ENCODE measurements at places on chromosomes 12 and 14.
A peak's percentile ranks its signal among the peaks of the same experiment; 100 is the strongest.

DNA sequence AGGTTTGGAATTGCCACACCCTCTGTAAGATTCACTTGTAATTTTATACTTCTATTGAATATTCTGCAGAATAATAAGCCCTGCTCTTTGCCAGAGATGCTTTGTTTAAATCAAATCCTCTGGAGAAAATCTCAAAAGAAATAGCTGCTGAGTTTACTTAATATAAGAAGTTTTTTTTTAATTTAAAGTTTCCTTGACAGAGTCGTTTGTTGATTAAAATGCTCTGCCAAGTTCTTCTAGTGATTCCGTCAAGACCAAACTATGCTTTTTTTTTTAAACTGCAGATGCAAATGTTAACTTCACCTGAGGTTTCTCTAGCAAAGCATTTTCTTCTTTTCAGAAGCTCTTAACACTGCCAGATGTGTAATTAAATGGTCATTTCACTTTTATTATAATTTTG lies 13.4 kb upstream of the NAV3 start:
- no peak for DNase-seq

DNA sequence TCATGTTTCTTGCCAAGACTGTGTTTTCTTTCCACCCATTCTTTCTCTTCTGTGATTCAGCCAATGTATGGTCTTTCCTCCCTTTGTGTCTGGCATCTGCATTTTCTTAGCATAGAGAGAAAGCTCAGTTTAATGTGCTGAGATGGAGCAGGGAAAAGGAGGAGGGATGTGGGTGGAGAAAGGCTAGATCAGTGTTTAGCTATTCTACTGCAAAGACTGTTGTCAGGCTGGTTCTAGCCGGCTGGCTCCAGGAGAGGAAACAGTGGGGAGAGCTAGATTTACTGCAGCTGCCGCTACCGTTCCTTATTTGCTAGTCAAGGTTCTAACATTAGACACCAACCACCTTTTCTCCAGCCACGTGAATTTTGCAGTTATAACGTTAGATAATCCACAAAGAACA lies 5.2 kb upstream of the RIMKLB start:
- peak; percentile 47 for DNase-seq

GRCh38 chr12:47189728-47190127 lies 110.0 kb upstream of the AMIGO2 start:
- no peak for DNase-seq

- no peak for DNase-seq
Observed at GRCh38 chr14:73324533-73324932, 87.2 kb downstream of the PAPLN start.

DNA sequence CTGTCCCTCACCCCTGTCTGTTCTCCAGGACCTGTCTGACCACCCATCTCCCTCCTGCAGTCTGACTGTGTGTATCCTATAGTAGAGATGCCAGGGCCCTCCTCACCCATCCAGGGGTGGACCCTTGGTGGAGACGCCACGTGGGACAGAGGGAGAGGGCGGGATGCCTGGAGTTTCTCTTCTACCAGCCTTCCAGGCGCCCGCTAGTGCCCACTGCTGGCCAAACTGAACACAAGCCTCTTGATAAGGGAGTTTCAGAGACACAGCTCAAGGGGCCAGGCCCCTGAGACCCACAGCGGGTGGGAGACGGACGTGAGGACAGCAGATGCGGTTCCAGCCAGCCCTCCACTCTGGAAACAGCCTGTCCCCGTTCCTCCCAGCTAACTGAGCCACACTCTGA lies 147.3 kb downstream of the RBM19 start:
- no peak for DNase-seq

- no peak for DNase-seq
Observed at GRCh38 chr12:127125607-127126259, 1141.2 kb upstream of the TMEM132C start.

DNA sequence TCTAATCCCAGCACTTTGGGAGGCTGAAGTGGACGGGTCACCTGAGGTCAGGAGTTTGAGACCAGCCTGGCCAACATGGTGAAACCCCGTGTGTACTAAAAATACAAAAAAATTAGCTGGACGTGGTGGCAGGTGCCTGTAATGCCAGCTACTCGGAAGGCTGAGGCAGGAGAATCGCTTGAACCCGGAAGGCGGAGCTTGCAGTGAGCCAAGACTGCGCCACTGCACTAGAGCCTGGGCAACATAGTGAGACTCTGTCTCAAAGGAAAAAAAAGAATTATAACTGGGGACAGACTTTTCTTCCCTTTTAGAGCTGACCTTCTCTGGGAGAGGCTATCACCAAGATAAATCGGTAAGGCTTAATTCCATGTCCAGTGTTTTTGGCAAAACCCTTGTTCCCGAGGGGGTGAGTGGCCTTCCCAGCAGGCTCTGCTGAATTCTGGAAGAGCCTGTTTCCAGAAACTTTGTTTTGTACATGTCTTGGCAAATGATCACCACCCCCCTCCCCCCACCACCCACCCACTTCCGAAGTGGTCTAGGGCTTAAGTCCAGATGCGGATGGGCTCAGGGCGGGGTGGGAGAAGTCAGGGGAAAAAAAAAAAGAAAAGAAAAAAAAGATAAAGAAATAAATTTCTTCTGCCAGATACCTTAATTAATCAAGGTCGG lies 32.3 kb upstream of the DEGS2 start:
- no peak for DNase-seq

DNA sequence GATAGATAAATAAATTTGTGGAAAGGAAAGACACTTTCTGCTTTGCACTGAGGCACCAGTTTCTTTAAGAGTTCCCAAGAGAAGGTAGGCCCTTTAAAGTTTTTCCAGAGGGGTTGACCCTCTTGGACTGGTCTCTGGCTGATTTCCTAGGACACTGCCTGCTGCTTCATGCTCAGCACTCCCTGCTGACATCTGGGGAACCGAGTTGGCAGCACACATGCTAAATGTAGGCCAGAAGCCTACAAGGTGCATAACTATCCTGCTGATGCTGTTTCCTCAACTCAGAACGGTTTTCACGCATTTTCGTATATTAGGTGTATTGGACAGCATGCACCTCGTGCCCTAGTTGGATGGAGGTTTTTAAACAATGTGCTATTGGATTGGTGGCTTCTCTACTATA lies 887.2 kb upstream of the SEL1L start:
- no peak for DNase-seq

DNA sequence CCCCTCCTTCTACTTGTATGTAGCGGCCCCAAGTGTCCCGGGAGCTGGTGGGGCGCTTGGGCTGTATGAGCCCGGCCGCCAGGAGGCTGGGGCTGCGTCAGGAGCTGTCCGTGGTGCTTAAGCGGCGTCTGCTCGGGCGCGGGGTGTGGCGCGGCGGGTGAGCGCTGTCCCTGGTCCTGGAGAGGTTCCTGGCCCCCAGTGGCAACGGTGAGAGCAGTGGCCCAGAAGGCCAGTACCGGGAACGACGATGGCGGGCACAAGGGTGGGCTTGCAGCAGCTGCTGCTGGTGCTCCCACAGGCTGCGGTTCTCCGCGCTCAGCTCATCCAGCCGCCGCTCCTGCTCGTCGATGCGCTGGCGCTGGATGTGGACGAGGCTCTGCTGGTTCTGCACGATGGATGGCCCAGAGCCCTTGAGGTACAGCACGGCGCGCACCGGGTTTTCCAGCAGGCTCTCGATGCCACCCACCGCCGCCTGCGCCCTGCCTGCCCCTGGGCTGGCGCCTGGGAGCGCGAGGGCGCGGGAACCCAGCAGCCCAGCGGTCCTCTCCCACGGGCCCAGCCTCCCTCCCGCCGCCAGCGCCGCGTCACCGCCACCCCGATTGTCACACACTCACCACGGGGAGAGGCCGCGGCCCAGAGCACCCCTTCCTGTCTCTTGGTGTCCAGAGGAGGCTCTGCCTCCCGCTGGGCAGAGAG lies 41.9 kb upstream of the FKBP4 start:
- no peak for DNase-seq

GRCh38 chr14:53509276-53510244 lies 356.4 kb upstream of the DDHD1 start:
- no peak for DNase-seq

- DNase-seq: no peak
Observed at GRCh38 chr12:122100568-122100967, 22.0 kb downstream of the MLXIP start.

DNA sequence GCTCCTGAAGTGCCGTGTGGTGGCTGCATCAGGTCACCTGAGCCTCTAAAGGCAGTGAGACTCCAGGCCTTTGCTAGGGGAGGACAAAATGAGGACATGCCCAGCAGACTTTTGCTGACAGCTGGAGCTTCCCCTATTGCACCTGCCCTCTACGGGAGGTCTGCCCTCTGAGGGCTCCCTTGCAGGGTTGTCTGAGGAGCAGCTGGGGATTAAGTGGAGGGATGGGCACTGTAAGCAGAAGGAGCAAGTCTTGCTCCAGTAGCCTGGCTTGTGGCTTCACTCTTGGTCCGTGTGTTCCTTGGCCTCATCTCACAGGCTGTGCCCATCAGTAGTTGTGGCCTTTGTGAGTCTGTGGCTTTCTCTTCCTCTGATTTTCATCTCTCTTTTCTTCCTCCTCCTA lies 66.9 kb upstream of the NRXN3 start:
- no peak for DNase-seq

GRCh38 chr14:34693228-34693939 lies 21.0 kb downstream of the CFL2 start:
- no peak for DNase-seq

- DNase-seq: no peak
Observed at GRCh38 chr12:27345376-27345775, 12.7 kb downstream of the BMAL2 start.

- peak; percentile 34 for DNase-seq
Observed at GRCh38 chr12:54390668-54391551, 6.4 kb upstream of the ZNF385A start.

- DNase-seq: no peak
Observed at GRCh38 chr14:101628471-101628966, 67.2 kb downstream of the DIO3 start.

DNA sequence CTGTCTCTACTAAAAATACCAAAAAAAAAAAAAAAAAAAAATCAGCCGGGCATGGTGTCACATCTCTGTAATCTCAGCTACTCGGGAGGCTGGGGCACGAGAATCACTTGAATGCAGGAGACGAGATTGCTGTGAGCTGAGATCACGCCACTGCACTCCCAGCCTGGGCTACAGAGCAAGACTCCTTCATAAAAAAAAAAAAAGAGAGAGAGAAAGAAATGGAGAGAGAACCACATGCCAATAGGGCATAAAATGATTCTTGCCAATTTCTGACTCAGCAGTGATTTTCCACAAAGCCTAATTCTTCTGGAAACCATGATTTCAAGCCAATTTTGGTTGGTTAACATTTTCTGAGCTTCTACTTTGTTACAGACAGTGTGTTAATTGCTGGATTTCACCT lies 250.4 kb upstream of the SEL1L start:
- DNase-seq: no peak

DNA sequence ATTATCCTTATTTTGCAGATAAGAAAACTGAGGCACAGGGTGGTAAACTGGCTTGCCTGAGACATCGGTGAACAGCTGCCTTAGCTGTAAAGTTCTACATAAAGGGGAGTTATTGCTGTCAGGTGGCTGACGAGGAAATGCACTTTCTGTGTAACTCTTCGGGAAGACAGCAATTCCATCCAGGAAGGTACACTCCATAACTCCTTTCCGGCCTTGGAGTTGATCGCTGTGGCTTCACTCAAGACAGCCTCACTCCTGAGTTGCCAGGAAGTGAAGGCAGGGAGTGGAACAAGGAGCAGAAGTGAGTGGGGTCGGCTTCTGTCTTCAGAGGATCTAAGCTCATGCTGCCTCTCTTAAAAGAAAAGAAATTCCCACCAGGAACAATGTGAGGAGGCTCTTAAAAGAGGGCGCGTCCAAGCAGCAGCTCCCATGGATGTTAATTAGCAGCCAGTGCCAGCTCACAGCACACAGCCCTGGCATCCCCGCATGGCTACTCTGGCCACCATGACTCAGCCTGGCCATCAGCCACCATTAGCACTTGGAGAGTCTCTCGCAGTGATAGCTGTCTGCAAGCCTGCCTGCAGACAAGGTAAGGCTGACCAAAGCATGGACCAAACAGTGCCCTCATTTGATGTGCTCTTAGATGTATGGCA lies 60.3 kb downstream of the NUAK1 start:
- DNase-seq: no peak

DNA sequence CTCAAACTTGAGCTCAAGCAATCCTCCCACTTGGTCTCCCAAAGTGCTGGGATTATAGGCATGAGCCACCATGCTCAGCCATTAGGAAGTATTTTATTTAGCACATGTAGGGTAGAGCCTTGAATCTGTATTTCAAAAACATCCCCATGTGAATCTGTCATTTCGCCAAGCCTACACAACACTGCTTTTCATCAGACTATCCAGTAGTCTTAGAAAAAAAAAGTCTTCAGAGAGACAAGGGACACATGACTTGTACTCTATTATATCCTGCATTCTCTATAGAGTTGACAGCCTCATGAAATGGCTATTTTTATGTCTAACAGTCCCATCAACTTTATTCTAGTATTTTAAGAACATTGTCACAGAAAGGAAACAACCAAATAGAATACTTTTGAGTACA lies 35.4 kb downstream of the TM7SF3 start:
- DNase-seq: no peak

GRCh38 chr14:75551021-75551420 lies 27.4 kb upstream of the FLVCR2 start:
- no peak for DNase-seq

DNA sequence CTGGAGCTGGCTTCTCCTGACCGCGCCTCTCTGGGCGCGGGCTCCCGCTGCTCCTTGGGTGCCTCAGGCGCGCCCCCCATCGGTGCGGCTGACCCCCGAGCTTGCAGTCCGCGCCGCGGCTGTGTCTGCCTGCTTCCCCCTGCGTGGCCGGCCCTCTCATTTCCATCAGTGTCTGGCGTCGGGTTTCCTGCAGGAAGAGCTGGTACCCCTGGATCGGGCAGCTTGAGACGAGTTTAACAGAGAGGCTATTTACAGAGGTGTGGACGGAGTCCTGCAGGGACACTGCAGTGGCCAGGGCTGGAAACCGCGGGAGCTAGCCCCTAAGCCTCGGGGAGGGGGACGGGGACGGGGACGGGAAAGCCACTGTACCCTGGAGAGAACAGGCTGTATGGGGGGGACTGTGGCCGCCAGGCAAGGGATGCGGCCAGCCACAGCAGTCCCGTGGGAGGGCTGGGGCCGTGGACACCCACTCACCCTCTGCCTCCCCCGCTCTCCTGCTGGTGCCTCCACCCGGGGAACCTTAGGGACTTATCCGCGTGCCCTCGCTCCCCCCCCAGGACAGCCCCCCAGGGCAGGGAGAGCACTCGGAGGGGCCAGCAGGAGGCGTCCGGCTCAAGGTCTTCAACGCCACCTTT lies 3.7 kb upstream of the CACNA2D4 start:
- DNase-seq: no peak

DNA sequence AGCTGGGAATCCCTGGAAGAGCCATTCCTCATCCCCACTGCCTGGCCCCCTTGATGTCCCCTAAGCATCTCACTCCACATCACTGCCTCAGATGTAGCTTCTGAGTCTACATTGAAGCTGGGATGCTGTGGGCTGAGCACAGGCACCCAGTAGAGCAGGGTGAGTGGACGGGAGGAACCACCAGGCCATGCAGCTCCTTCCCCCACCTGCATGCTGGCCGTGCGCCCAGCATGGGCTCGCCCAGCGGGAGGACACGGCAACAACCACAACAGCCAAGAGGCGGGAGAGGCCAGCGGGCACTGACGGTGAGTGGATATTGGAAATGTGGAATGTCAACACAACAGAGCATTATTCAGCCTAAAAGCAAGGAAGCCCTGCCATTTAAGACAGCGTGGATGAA lies 310.9 kb downstream of the ADGRD1 start:
- DNase-seq: no peak
